Left lobe of liver (tissue), 2 donors: ENCODE measurements at places on chromosomes 11 and 22. TPM values are rescaled to one million over a fixed set of nuclear protein-coding genes. Genes with fewer than 3 reads are reported as not detected.

MOV10L1 gene
- not detected for total RNA-seq

PANX2 gene
- 10.6 TPM for total RNA-seq

ZNF215 gene
- total RNA-seq = 0.10 TPM

UPK3A gene
- total RNA-seq = not detected

DNA sequence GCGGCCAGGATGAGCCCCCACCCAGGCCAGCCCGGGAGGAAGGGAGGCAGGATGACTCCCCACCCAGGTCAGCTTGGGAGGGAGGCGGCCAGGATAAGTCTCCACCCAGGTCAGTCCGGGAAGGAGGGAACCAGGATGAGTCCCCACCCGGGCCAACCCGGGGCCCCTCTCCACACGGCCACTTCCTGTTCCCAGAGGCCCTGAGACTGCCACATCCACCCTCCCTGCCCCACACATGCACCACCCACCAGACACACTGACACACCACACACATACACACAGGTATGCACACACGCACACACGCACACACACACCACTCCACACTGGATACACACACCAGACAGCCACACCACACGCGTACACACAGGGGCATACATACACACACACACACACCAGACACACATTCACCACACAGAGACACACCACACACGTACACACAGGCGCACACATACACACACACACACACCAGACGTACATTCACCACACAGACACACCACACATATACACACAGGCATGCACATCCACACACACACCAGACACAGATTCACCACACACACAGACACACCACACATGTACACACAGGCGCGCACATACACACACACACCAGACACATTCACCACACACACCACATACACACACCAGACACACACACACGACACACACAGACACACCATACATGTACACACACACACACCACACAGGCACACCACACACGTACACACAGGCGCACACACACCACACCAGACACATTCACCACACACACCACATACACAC, 84.9 kb upstream of the PRR5 start:
- no peak for DNase-seq

DNA sequence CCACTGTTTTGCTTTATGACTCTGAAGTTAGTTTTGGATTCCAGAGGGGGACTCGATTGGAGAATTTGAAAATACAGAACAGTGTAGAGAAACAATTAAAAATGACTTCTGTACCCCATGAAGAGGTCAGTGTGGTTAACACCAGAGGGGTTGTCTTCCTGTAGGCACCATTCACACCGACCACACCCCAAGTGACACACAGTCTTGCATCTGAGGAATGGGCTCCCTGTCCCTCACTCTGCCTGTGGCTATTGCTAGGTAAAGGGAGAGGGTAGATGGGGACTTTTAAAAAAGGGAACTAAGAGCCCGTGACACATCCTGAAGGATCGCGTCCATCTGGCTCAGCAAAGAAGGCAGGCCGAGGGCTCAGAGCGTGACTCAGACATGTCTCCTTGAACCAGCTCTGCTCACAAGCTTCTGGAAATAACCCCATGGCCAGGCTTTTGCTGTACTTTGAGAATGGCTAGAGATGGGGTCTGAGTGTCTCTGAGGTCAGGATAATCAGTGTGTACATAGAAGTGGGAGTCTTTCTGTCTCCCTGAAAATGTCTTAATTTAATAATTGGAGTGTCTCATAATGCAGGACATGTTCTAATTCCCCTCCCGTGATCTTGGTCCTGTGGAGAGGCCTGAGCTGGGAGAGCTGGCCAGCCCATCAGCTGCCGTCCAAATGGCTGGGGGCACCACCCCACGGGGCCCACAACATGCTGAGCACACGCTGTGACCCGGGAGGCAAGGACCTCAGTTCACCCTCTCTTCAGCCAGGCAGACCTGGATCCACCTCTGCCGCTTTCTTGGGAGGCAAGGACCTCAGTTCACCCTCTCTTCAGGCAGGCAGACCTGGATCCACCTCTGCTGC, 39.3 kb downstream of the SGSM1 start:
- DNase-seq = no peak

DNA sequence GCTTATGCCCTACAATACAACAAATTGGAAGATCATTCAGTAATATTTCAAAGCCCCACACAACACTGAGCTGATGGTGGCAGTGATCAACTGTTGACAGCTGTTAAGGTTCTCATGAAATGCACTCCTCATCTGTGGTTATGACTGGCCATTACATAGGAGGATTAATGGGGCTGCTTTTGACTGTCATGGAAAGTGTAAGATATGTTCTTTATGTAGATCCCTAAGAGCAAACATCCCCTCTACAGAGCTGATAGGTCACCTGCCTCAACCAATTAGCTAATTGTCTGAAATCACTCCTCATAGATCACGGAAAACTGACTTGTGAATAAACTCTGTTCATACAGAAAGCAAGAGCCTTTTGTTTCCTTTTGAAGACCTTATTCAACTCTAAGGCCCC, 78.1 kb downstream of the GAB2 start:
- DNase-seq = no peak

DNA sequence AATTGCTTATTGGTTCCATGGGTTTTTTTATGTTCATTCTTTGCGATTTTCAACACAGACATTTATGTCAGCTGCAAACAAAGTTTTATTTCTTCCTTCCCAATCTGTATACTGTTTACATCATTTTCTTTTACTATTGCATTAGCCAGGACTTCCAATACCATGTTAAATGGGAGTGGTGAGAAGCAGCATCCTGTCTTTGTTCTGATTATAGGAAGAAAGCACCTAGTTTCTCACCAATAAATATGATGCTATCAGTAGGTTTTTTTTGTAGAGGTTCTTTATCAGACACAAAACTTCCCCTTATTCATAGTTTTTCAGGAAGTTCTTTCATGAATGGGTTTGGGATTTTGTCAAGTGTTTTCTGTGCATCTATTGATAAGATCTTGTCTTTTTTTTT, 28.0 kb upstream of the OR8B8 start:
- no peak for DNase-seq

DNA sequence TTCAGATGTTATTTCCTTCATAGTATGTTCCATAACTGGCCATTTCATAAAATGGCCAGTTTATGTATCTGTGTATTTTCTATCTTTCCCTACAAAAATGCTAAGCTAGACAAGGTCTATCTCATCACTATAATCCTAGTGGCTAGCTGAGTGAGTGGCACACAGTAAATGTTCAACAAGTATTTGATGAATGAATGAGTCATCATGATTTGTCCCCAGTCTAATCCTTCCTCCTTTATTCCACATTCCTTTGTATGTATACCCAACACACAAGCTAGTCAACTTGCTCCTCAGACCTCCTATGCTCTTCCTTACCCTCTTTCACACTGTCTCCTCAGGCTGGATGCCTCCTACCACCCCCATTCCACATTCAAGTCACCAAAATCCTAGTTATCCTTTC, 12.5 kb downstream of the APLNR start:
- DNase-seq = no peak

GRCh38 chr11:121886005-121886734, 229.8 kb downstream of the BLID start:
- no peak for DNase-seq

GRCh38 chr11:18615628-18616392, 16.2 kb downstream of the MISFA start:
- DNase-seq = no peak

GRCh38 chr22:17955590-17956379, 68.6 kb downstream of the MICAL3 start:
- DNase-seq = no peak

- peak; percentile 89 for DNase-seq
Observed at GRCh38 chr11:130124096-130124495, 35.5 kb upstream of the ST14 start.

DNA sequence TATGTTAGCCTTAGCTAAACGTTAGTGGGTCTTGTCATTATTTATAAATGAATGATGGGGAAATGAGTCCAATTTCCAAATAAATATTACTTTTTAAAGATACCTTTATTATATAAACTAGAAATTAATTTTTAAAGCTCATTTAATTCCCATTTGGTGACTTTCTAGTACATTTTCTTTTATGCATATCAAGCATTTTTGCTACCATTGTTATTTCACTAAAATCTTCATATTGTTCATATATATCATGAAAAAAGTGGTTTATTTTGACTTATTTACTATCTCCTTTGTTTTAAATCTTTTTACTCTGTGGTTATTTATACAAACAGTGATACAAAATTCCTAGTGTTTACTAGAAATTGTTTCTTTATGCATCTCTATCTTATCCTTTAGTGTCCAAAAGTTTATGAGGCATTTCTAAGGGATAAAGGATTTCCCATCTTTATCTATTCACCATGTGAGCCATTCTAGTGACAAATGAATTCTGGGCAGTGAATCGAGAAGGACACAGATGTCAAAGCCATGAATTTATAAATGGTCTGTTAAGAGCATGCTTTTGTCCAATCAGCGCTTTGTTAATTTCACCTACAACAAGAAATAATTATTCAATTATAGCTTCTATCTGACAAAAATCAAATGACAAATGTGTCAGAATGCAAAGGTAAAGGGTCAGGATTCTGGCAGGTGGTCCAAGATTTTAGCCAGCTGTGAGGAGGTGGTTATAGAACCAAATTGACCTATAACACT, 70.6 kb downstream of the PRMT3 start:
- no peak for DNase-seq

DNA sequence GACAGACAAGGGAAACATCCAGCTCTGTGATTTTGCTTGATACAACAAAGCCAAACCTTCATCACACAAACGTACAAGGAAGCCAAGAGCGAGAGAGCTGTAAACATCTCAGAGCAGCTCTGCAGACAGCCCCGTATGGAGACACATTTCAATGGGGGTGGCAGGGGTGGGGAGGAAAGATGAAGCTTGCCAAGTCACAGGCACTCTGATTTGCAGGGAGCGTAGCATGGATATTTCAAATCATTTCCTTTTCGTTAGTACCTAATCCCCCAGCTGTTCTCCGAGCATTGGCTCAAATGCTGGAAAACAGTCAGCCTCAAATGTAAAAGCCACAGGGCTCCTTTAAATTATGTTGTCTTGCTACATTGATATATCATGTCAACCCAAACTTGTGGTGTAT, 458.9 kb upstream of the CADM1 start:
- no peak for DNase-seq

- DNase-seq = no peak
Observed at GRCh38 chr22:29765905-29766631, 739 bp downstream of the ZMAT5 start.

- no peak for DNase-seq
Observed at GRCh38 chr22:23889620-23890019, 4.6 kb upstream of the MIF start.

- peak; percentile 88 for DNase-seq
Observed at GRCh38 chr22:20606041-20606783, 98.8 kb downstream of the MED15 start.

DNA sequence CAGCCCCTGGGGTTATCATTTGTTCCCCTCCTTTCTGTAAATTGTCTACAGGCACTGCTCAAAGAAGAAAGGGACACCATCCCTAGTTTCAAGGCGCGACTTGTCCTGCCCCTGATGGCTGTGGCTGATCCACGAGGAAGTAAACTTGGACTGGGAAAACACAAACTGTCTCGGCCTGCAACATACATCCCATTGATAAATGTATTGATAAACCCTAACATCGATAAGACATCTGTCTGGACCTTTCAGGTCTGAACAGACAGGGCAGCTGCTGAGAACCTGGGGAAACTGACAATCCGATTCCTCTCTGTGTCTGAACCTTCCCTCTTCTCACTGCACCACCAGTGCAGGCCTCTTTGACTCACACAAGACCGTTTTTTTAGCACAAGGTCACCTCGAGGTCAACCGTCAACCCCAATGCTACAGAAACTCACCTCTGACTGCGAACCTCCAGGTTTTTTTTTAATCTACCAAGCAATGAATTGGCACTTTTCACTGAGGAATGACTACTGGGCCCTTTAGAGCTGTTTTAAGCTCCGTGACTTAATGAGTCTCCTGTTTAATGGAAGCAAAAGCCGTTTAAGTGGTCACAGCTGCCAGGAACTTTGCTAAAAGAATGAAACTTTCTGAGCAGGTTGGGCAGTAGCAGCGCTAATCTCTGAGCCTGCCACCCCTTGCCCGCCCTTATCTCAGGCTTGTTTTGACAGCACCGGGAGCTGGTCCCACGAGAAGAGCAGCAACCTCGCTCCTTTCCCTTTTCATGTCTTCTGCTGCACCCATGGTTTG, 203.8 kb upstream of the TMEM45B start:
- no peak for DNase-seq

DNA sequence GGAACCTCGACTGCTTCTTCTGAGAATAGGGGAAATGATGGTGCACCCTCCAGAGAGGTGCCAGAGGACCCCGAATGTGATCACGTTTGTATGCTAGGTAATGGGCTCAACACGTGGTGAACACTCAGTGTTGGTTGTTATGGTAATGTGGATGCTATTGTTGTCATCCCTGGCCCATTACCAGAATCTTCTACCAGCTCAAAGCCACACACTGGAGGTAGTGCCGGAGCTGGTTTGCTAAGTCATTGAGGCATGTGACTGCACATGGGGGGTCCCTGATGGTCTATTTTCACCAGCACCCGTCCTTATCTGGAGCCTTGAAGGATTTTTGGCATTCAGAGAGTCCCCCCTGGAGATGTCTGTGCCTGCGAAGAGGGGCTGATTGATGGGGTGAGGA, 119.1 kb upstream of the CD82 start:
- no peak for DNase-seq
